ENCODE measurements at places on chromosomes 6 and 20.

GRCh38 chr6:28383235-28384142 lies 16.1 kb downstream of the ZSCAN12 start:
- peak; percentile 50 for DNase-seq

GRCh38 chr20:3383878-3384495 lies 23.5 kb downstream of the DNAAF9 start:
- no peak for DNase-seq

DNA sequence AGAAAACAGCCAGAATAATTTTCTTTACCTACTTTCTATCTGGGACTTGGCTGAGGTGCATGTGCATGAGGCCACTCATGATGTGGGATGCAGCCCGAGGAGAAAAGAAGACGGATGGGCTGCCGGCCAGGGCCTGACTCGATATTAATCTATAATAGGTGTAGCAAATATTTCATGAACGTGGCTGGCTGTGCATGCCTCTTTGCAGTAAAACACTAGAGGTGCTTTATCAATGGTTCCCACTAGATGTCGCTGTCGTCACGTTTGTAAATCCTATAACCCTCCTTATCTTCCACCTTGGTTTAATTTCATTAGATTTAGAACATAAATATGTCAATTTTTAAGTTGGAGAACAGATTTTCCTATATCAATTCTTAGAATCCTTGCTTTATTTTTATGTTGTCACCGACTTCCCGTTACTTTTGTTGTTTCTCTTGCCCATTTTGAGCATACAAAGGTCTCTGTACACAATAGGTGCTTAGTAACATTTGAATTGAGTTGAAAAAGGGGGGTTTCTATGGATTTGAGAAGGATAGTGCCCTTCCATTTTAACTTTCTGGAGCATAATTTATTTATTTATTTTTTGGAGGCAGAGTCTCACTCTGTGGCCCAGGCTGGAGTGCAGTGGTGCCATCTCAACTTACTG lies 19.6 kb upstream of the FERMT1 start:
- DNase-seq = peak; percentile 9

DNA sequence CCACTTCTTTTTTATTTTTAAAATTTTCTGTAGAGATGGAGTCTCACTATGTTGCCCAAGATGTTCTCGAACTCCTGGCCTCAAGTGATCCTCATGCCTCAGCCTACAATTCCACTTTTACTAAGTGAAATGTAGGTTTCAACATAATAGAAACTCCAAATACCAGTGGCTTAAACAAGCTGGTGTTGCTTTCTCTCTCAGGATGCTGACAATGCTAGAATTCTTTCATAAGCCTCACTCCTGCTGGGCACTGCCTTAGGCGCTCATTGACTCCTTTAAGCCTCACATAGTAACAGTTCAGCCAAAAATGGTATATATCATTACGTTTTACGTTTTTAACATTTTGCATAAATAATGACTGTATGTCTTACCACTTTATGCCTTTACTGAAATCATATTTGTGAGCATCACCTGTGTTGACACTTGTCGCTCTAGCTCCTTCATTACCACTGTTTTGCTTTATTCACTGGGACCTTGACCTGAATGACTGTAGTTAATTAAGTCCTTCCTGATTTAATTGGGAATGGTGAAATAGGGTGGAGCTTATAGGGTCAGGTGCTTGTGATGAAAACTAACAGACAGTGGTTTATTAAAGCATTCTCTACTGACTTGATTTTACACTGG lies 3.9 kb upstream of the CST9 start:
- no peak for DNase-seq

DNA sequence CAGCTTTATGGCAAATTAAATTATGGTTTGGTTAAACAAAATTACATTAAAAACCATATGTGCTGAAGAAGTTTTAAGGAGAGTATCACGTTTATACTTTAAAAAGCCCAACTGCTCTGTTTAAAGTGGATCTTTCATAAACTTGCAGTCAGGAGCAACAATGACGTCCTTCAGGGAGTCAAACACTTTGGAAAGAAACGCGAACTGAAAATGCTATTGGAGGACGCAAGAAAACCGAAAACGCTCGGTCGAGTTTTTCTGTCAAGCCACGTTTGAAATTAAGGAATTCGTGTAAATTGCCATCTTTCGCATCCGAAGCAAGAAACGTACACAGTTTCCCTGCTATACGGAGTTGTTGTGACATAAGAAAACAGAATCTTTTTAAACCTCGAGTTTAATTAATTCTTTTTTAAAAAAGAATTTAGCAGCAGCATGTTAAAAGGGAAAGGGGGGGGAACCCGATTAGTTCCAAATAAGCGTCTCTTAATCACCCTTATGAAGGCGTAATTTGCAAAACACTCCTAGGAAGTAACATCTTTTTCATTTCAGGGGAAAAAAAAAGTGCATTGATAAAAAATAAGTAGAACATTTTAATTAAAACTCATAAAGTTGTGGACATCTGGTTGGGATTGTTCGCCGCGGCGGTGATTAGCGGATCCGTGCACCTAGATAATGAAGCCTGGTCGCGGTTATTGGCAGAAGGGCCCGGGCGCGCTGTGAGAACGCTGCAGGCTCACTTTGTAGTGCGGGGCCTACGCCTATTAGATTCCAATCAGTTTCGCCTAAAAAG lies 295.4 kb downstream of the TFAP2C start:
- DNase-seq = no peak

DNA sequence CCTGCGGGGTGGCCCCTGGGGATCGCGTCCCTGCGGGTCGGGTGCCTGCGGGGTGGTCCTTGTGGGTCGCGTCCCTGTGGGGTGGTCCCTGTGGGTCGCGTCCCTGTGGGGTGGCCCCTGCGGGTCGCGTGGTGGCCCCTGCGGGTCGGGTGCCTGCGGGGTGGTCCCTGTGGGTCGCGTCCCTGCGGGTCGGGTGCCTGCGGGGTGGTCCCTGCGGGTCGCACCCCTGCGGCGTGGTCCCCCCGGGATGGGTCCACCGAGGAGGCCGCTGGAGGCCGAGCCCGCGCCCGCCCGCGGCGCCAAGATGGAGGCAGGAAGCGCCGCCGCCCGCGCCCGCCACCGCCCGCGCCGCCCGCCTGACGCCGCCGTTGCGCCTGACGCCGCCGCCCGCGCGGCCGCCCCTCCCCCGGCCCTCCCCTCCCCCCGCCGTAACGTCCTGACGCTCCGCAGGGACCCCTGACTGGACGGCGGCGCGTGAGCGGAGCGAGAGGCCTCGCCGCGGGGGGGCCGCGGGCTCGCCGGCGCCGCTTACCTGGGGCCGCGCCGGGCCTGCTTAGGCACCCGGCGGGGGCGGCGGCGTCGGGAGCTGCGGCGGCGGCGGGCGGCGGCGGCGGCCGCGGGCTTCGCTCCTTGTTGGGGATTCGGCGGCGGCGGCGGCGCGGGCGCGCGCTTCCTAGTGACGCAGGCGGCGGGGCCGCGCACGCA lies at the start of gene GMEB2:
GMEB2 (minus strand) TSS at position 678 of the 705 bp plus-strand sequence. CDS start 7,704 bp downstream, outside the sequence.
- DNase-seq = peak; percentile 95

DNA sequence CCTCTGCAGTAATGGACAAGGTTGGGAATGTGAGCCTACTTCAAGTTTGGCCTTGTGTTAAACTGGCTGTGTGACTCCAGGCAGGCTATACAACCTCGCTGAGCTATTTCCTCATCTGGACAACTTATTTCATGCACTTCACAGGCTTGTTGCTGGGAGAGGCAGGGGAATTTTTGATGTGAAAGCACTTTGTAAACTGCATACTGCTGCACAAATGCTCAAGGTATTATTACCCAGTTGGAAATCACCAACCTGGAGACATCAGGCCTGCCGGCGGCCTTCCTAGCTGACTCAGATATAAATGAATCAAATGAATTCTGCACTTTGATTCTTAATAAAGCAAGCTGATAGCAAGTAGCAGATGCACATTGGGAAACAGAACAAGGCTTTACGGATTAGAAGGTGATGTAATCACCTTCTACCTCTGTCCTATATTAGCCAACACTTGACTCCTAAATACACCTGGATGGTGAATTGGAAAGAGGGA lies 10.1 kb downstream of the JARID2 start:
- no peak for DNase-seq

- DNase-seq = no peak
Observed at GRCh38 chr6:123598011-123598410, 38.7 kb downstream of the TRDN start.

DNA sequence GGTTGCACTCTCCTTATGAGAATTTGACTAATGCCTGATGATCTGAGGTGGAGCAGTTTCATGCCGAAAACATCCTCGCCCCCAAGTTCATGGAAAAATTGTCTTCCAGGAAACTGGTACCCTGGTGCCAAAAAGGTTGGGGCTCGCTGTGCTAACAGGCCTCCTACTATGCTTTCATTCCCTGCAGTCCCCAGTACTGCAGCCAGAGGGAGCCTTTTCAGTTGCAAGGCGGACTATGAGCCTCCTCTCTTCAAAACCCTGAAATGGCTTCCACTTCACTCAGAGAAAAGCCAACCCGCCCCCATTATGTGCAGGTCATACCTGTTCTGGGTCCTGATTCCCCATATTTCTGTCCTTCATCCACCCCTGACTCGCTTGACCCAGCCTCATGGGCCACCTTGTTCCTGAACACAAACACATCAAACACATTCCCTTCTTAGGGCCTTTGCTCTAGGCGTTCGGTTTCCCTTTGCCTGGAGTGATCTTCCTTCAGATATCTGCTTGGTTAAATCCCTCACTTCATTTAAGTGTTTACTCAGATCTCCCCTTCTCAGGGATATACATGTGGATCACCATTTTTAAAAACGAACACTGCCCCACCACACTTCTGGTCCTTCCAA lies 173.7 kb downstream of the PHACTR1 start:
- DNase-seq = no peak

DNA sequence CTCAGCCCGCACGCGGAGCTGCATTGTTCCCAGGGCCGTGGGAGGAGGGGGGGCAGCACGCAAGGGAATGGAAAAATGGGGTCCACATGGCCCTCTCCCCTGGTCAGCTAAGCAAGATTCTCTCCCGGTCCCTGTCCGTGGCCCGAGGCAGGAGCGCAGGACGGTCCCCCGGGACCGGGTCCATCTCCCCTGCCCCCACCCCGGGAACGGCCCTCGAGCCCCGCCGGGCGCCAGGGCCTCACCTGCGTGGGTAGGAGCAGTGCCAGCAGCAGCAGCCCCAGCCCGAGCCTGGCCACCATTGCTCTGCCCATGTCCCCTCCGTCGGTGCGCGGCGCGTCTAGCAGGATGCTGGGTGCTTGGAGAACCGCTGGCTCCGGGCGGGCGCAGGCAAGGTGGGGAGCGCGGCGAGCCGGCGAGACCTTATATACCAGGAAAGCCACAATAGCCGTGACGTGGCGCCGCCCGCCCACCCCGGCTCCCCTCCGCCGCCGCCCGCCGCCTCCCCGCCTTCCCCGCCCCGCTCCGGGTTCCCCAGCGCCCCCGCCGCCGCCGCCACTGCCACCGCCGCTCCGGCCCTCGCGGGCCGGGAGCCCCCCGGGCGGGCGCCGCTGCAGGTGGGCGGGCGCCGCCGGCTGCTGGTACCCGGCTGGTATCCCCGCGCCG lies at the start of gene CD24:
CD24 (minus strand) TSS at position 394 of the 663 bp plus-strand sequence; CDS start at position 311, 83 bp downstream.
- peak; percentile 69 for DNase-seq

- no peak for DNase-seq
Observed at GRCh38 chr6:109493865-109494264, 10.8 kb upstream of the ZBTB24 start.

DNA sequence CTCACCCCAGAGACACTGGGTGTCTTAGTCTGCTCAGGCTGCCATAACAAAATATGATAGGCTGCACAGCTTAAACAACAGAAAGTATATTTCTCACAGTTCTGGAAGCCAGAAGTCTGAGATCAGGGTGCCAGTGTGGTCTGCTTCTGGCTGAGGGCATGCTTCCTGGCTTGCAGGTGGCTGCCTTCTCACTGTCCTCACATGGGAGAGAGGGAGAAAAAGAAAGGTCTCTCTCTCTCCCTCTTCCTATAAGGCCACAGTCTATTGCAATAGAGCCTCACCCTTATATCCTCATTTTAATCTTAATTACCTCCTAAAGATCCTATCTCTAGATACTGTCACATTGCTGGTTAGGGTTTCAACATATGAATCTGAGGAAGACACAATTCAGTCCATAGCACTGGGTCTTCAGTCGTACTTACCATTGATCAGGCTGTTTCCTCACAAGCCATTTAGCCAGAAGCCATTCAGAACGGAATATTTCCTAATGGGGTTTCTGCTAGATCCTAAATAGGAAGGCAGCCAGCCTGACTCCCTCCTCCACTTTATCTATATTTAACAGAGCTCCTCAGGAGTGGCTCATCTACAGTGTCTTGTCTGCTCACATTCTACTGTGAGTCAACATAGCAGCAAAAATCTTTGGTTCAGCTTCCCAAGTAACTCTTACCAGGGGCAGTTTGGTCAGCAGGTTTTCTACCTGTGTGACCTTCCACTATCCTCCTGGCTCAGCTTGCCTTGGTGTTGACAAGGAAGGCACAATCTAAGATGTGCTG lies 42.2 kb downstream of the CD164 start:
- DNase-seq = no peak

DNA sequence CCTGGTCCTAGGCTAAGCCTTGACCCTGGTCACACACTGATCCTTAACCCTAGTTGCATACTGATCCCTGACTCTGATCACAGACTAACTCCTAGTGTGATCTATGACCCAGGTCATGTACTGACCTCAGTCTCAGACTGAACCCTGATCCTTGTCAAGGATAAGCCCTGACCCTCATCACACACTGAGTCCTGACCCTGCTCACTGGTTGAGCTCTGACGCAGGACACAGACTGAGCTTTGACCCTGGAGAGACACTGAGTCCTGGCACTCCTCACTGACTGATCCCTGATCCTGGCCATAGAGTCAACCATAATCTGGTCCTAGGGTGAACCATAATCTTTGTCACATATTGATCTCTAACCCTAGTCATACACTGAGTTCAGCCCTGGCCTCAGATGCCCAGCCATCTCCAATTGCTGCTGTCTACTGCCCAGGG lies 37.9 kb downstream of the KCNB1 start:
- no peak for DNase-seq

DNA sequence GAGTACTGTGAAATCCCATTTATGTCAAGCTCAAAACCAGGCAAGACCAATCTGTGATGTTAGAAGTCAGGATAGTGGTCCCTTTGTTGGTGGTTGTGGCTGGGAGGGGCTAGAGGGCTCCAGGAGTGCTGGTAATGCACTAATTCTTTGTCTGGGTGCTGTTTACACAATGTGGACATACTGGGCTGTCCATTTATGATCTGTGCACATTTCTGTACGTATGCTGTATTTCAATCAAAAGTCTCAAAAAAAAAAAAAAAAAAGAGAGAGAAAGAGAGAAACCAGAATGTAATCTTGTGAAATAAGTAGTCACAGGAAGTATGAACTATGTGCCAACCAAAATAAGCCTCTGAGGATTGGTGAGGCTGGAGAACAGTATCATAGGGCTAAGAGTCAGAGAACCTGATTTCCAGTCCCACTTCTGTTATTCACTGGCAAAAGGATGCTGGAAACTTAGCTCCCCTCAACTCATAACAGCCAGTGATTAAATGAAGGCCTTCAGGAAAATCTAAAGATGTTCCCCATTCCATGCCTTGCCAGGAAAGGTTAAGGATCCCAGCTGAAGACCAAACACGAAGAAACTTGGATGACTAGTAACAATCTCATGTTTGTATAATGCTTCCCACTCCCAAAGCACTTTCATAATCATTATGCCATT lies 19.6 kb upstream of the TRAM2 start:
- DNase-seq = no peak

GRCh38 chr20:1855109-1855508 lies 40.1 kb upstream of the SIRPA start:
- DNase-seq = no peak

- no peak for DNase-seq
Observed at GRCh38 chr20:48458601-48459385, 369.0 kb downstream of the PREX1 start.
